ENCODE measurements at places on chromosomes 7 and 10.

- DNase-seq: no peak
These were observed 362.4 kb upstream of the ZNF32 start for GRCh38 chr10:44010873-44011602.

GRCh38 chr7:54543051-54543488 lies 895 bp downstream of the VSTM2A start:
- no peak for DNase-seq

DNA sequence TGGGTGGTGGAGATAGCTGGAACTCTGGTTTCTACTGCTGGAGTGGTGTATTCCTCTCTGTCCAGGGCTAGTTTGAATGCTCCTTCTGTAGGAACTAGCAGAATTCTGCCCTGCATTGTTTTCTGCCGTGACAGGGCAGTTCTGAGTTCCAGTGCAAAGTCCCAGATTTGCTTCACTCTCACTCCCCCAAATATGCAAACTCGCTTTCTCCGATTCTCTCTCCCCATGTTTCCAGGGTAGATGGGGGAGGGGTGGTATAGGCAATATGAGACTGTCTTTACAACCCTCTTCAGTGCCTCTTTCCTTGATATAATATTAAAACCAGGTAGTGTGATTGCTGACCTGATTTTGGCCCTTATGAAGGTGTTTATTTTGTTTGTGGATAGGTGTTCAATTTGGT lies 693.3 kb upstream of the GRM3 start:
- no peak for DNase-seq

- no peak for DNase-seq
These were observed 19.5 kb upstream of the GALNT17 start for GRCh38 chr7:71112436-71112835.

DNA sequence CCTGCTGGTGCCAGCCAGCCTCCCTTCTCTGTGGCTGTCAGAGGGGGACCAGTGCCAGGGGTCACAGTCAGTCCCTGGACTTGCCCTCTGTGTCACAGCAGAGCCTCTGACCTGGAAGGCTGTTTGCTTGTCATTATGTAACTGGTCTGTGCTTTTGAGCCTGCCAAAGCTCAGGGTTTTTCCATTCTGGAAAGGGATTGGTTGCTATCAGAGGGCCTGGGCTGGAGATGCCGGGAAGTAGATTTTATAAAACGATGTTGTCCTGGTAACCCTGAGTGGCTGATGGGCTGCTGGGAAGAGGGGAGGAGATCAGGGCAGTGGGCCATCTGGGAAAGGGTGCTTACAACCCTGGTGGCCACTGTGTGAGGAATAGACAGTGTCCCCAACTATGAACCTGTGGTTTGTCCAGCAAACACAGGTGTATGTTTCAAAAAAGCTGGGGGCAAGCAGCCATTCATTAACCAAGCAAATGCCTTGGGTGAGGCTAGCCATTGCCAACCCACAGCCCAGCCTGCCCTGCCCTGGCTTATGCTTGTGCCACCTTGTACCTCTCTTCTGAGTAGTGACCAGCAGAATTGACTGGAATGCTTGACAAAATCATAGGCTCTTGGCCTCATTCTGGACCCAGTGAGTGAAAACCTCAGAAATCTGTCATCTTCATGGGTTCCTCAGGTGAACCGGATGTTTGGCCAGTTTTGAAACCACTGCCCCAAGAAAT lies 21.6 kb downstream of the SFTPD start:
- DNase-seq: no peak

DNA sequence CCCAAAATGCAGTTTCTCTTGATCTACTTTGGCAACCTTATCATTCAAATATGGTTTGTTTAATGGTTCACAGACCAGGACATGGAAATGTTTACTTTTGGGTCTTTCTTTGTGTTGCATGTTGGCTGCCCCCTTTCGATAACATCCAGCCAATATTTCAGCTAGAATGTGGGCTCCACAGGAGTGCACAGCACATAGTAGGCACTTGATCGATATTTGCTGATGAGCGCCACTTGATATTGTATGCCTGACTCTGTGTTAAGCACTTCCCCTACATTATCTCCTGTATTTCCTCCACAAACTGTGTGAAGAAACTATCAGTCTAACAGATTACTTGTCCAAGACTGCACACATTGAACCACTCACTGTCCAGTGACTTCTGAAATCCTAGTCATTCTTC lies 60.2 kb downstream of the SMURF1 start:
- DNase-seq: no peak
